ENCODE measurements at places on chromosomes 13 and 19.
A peak's percentile ranks its signal among the peaks of the same experiment; 100 is the strongest.

- no peak for DNase-seq
Observed at GRCh38 chr13:21683034-21683733, 12.3 kb downstream of the FGF9 start.

- DNase-seq, result no peak
Observed at GRCh38 chr19:41525989-41526388, 50.0 kb upstream of the CEACAM21 start.

- no peak for DNase-seq
Observed at GRCh38 chr13:77513719-77514335, 21.7 kb upstream of the SCEL start.

- DNase-seq, result no peak
Observed at GRCh38 chr13:90405301-90405700, 942.2 kb upstream of the MIR17HG start.

GRCh38 chr19:21883516-21883915, 47.5 kb upstream of the ZNF43 start:
- no peak for DNase-seq

GRCh38 chr13:32028711-32029110, 2.9 kb upstream of the FRY start:
- DNase-seq, result no peak

- no peak for DNase-seq
Observed at GRCh38 chr13:45492538-45492937, 27.8 kb downstream of the COG3 start.

DNA sequence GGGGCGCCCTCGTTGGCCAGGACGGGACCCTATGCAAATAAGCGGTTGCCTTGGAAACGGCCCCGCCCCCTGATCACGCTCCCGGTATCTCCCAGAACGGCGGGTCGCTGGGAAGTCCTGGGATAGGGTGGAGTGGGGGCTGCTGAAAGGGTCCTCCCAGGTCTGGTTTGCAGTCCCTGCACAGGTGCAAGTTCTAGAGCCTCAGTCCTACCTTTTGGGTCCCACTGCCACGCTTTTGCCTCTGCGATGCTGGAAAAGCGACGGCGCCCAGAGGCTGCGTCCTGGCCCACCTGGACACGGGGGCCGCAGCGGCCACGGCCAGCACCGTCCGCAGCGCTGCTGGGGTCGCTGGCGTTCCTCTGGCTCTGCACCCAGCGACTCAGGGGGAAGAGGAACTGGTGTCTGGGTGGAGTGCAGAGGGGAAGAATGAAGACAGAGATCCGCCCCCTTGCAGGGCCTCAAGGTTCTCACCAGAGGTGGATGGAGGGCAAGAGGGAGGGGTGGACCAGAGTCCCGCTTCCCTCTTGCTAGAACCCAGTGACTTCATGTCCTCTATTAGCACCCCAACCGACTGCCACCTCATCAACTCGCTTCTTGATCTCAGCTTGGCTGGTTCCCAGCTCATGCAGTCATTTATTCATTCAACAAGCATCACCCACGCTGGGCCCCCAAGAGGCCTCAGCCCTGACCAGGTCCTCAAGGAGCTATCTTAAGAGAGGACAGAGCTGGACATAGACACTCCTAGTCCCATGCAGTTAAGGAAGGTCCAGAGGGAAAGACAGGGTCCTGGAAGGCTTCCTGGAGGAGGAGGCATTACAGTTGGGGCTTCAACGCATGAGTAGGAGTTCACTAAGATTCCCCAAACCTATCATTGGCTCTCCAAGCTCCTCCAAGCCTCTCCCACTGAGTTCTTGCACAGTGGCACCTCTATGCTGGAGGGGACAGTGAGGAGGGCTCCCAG, at the start of gene LRRC25:
TSS of gene LRRC25 (minus strand) at position 381 of the 961 bp plus-strand sequence. CDS start 659 bp downstream, outside the sequence.
- no peak for DNase-seq

- no peak for DNase-seq
Observed at GRCh38 chr13:39186205-39186875, 148.1 kb downstream of the NHLRC3 start.

DNA sequence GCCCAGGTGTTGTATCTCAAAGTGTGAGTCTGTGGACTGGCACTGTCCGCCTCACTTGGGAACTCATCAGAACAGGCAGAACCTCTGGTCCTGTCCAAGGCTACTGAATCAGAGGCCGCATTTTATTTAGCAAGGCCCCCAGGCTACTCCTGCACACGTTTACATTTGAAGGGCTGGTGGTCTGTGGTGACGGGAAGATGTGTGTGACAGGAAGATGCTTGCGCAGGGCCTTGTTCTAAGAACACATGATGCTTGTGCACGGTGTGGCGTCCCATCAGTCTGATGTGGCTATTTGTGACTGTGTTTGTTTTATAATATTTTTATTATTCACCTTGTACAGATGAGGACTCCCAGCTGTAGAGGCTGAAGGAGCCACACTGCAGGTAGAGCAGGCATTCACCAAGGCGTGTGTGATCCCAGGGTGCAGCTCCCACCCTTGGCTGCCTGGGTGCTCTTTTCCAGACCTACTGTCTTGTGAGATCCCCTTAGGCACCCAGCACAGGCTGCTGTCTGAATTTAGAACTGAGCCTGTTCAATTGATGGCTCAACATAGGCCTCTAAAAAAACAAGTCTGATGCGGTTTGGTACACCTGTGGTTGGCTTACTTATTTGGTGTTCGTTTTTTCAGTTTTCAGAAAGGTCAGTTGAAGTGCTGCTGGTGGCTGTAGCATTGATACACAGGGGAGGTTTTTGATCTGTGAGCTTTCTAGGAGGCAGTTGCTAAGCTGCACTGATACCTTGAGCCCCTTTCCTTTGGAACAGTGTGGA, 3.1 kb downstream of the SLC25A15 start:
- no peak for DNase-seq

DNA sequence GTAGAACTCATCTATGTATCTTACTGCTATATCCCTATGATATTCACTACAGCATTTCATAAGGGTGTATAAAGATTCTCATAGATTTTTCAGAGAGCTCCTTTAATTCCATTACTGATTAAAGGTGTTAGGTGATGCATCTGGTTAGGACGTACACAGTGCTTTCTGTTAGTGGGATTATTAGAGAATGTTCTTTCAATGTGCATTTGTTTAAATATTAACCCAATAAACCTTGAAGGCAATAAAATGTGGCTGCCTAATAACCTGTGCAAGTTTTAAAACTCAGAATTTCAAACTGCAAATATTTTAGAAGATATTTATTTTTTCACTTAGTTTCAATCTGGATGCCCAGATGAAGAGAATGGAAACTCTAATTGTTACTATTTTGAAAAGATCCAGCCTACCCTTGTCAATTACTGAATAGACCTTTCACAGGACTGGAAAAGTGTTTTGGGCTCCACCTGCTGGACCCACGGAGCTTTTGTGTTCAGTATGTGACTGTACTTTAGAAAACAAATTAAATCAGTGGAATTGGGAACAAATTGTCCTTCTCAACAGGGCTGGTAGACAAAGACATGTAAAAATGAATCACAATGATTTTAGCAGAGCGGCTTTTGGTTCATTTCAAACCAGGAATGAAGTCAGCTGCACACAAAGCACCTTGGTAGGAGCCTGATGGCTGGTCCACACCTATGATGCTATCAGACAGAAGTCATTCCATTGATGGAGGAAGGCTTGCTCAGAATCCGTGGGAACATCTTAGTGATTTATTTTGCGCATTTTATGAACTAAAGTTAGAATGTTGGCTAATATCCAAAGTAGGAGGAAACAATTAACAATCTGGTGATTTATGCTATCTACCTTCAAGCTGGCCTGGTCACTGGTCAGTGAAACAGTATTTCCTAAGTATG, 89.4 kb upstream of the RAP2A start:
- DNase-seq, result no peak

DNA sequence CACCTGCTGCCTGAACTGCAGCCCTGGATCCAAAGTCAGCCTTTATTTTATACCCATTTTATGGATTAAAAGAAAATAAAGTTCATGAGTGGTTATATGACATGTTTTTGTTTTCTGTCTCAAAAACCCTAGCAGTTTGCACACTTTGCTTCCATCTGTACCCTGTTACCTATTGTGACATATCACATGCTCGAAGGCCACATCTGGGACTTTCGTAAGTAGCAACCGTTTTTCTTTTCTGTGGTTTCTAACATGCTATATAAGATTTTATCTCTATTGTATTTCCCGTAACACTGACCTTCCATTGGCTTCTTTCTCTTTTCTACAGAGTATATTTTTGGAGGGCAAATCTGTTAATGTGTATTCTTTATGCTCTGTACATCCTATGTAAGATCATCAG, 1007.2 kb downstream of the PCDH9 start:
- no peak for DNase-seq

- DNase-seq, result no peak
Observed at GRCh38 chr19:3478409-3479176, 1.7 kb downstream of the SMIM24 start.

- no peak for DNase-seq
Observed at GRCh38 chr13:79459906-79460305, 21.0 kb upstream of the NDFIP2 start.

DNA sequence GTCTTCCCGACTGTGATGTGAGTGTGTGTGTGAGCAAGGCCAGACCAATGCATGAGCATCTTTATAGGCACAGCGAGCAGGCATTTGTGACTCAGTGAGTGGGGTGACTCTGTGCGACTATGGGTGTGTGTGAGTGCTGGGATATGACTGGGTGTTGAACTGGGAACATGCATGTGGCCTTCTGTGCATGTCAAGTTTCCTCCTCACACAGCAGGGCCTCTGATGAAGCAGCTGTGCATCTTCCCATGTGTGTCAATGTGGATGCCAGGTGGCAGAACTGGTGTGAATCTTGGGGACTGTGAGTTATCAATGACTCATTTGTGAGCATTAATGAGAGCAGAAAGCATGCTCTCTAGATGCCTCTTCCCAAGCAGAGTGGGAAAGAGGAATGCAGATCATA, 12.1 kb upstream of the LGALS14 start:
- DNase-seq, result no peak

DNA sequence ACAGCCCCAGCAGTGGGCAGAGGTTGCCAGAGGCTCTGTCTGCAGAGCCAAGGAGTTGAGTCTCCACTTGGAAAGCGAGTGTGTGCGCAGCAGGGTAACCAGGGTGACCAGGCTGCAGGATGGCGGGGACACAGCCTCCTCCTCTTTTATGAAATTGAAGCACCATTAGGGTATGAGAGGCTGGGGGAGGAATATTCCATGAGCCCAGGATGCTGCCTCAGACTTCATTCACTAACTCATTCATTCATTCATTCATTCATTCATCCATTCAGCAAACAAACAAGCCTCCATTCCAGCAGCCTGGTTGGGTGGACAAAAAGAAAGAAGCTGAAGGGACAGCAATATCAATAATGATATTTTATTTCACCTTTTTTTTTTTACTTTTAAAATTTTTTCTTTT, 6.6 kb upstream of the LMTK3 start:
- no peak for DNase-seq

DNA sequence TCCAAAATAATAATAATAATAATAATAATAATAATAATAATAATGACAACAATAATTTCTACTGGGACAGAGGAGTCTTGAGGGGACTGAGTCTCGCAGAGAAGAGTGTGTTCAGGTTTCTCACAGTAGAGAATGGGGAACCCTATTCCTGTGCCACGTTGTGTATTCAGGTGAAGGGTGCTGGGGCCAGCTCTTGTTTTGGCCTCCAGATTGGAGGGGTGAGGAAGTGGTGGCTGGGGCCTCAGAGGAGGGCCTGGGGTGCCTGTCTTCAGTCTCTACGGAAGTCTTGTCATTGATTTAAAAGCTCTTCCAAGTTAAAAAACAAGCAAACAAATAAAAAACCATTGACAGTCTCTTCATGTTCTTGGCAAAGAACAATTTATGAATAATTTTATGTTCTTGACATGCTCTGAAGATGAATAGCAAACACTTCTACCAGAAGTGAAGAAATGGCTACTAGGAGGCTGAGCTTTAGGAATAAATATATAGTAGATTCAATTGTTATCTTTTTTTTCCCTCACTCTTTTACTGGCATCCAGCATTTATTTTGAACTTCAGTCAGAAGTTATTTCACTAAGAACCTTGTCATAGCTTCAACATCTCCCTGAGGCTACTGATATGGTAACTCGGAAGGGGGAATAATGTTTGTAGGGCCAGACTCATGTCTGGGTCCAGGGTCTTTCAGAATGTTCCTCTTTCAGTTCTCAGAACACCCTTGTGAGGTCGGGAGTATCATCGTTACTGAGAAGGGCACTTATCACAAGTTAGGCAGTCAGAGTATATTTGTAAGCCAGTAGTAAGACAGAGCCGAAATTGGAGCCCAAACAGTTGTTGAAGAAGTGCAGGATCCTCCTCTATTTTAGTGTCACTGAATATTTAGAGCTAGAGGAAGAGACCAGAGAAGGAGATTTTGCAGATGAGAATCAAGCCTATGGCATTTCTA, 13.1 kb downstream of the LRCH1 start:
- no peak for DNase-seq

GRCh38 chr19:29514525-29515232, 11.1 kb upstream of the VSTM2B start:
- DNase-seq, result no peak

- DNase-seq, result no peak
Observed at GRCh38 chr19:7565332-7565731, 29.8 kb downstream of the PNPLA6 start.

DNA sequence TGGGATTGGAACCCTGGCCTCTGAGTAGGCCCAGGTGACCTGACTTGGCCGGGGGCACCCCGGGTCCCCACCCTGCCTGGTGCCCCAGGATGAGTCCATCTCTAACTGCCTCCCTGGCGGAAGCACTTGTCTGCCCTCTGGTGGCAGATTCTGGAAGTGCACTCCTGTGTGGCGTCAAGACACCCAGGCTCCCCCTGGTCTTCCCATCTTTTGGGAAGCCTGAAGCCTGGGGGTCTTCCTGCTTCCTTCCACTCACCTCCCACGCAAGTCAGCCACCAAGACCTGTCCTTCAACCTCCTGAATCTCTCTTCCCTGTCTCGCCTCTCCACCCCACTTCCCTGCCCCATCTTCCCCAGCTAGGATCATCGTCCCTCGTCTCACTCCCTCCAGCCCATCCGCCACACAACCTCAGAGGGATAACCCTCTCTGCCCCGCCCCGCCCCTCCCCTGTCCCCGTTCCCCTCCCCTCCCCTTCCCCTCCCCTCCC, 7.4 kb downstream of the RABAC1 start:
- DNase-seq, result peak; percentile 94

GRCh38 chr19:6150289-6150688, 14.8 kb downstream of the ACSBG2 start:
- no peak for DNase-seq

- DNase-seq, result no peak
Observed at GRCh38 chr19:50790396-50790795, at the start of gene ACP4. Gene ACP4 (plus strand): TSS chr19:50790415. CDS start chr19:50790415, 0 bp downstream.

- DNase-seq, result no peak
Observed at GRCh38 chr13:101965096-101965495, 436.8 kb downstream of the FGF14 start.

DNA sequence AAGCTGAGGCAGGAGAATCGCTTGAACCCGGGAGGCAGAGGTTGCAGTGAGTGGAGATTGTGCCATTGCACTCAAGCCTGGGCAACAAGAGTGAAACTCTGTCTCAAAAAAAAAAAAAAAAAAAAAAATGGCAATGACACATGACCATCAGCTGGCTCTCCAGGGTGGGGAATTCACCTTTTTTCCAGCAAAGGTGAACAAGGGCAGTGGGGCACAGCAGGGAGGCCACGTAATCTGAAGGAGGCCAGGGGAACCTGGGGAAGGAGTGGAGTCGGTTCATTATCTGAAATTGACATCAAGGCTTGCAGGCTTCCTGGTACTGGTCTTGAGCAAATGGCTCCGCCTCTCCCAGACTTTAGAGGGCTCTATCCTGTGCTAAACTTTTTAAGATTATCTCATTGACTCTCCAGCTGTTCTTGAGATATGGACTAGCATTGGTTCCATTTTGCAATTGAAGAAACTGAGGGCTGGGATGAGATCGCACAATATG, 28.1 kb downstream of the KEAP1 start:
- no peak for DNase-seq

Data from stimulated activated CD8-positive, alpha-beta memory T cell treated with anti-CD3 and anti-CD28 coated beads, Interleukin-4, amount 100 ng/mL, for 1 hour (primary cell).